ENCODE measurements at places on chromosomes 4 and X.

DNA sequence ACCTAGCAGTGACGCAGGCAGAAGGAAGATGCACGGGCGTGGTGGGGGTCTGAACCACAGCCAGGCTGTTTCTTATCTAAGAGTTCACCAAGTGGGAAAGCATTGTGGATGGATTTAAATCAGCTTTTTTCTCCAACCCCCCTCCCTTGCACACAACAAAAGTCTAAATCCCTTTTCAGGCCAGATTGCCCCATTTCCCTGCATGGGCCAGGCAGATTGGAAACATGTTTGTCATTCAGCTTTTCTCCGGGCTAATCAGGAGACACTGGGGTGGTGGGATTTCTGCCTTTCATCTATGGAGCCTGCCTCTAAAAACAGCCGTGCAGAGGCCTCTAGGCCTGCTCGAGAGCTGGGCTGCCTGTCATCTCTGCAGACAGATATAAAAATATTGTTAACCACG, 166.3 kb upstream of the LEF1 start:
- DNase-seq = no peak

- no peak for DNase-seq
These were observed 28.5 kb downstream of the TBCK start for GRCh38 chr4:106287353-106287969.

- DNase-seq = no peak
These were observed 646.0 kb upstream of the PITX2 start for GRCh38 chr4:111268769-111269414.

- DNase-seq = no peak
These were observed 150.8 kb upstream of the ARHGEF9 start for GRCh38 chrX:63935835-63936234.

- DNase-seq = no peak
These were observed 15.4 kb upstream of the HAND2 start for GRCh38 chr4:173545440-173545839.

DNA sequence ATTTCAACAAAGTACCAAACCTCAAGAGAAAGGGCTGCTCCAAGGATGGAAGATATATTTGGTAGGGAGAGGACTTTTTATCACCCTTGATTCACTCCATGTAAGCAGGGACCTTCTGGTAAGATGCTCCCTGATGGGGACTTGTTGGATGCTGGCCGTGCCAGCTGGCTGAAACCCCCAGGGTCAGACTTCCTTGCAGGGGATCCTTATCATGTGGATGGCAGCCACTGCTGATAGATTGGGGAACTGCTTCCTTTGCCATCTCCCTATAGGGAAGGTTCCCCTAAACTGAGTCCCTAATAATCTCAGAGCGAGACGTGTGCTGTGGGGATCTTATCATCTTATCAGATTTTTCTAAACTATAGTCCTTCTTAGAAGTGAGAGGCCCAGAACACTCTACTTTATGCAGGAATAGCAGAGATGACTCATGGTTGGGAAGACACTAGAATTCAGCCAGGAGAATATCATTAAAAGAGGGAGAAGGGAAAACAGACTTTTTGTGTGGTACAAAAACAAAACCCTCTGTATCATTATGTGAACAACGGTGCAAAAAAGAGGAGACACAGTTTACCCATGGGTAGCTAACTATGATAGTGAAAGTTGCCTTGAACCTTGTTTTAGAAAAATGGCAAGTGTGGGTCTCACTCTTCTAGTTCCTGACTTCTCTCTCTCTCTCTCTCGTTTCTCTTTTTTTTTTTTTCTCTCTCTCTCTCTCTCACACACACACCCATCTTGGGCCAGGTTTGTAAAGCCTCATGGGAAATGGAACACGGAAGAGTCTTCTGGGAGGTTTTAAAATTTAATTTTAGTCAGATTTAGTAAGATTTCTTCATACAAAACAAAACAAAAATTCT, 16.1 kb downstream of the RHOH start:
- DNase-seq = no peak

GRCh38 chrX:17923546-17923945, 62.4 kb upstream of the RAI2 start:
- DNase-seq = no peak

- no peak for DNase-seq
These were observed 27.3 kb upstream of the XAGE2 start for GRCh38 chrX:52341493-52341892.

GRCh38 chr4:117447925-117448324, 362.5 kb upstream of the TRAM1L1 start:
- no peak for DNase-seq

GRCh38 chrX:103073467-103073866, 9.5 kb upstream of the BEX1 start:
- DNase-seq = no peak

DNA sequence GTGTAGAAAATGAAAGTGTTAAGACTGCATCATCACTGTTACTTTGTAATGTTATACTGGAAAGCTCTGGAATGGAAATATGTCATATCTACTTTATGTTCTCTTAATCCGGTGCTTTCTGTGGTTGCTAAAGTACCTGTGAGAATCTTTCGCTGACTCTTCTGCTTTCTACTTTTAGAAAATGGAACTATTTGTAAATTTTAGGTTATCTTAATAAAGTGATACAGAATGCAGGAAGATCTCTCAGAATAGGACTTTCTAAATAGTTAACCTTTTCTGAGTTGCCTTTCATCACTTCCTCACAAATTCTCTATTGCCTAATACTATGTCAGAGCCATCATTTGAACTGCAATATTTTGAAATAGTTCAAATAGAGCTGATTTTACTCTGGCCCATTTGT, 69.3 kb downstream of the BMP2K start:
- no peak for DNase-seq

Data from anterior cingulate cortex (tissue), 58 donors.